ENCODE measurements at places on chromosomes 11 and 22. TPM values are rescaled to one million over a fixed set of nuclear protein-coding genes. Genes with fewer than 3 reads are reported as not detected.
A peak's percentile ranks its signal among the peaks of the same experiment; 100 is the strongest.

The USH1C gene
- polyA plus RNA-seq: not detected

The SERPING1 gene
- polyA plus RNA-seq: 80.7 TPM

- no peak for DNase-seq
Measured at GRCh38 chr11:75454987-75455386, 22.0 kb upstream of the KLHL35 start.

DNA sequence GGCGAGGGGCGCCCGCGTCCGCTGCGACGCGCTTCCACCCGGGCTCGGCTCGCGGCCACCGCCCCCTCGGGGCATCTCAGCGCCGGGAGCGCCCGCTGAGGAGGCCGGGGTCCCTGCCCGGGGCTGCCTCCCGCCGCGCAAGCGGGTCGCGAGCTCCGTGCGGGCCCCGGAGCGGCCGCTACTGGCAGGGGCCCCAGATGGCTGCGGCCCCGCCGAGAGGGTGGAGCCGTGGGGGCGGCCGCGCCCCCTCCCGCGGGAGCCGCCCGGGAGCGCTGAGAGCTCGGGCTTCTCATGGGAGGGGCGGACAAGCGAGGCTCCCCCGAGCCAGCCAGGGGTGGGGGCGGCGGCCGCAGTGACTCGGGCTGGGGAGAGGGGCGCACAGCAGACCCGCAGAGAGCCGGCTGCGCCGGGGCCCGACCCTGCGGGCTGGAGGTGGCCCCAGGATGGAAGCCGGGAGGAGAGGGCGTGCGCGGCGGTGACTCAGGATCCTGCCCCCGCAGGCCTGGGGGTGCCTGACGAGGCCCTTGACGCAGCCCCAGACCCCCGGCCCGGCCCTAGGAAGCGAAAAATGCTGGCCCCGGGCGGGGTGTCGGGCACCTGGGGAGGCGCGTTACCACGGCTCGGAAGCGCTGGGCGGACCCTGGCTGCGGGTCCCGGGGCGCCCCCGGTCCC is 603 bp upstream of the ZFTA start:
- peak; percentile 51 for DNase-seq

The NAALAD2 gene
- 8.3 TPM for polyA plus RNA-seq

DNA sequence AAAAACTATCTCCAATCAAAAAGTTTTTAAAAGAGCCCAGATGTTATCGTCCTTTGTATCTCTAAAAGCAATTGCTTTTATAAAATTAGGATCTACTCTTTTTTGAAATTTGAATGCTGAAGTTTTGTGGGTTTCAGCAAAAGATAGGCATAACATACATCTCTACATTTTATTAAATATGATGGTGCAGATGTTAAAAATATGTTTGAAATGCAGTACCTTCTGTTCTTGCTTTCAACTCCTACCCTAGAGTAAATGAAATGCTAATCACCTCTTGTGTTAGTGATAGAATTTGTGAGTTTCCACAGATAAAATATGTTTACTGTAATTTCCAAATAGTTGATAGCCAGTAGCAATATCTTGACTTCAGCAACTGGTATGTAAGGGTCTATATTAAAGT is 95.7 kb upstream of the VPREB1 start:
- DNase-seq: no peak

GRCh38 chr11:76803023-76803422 is 19.9 kb downstream of the TSKU start:
- DNase-seq: peak; percentile 82

The TIGD3 gene
- 0.88 TPM for polyA plus RNA-seq

The LBHD1 gene
- polyA plus RNA-seq: 10.1 TPM

- DNase-seq: no peak
Measured at GRCh38 chr22:19183216-19183615, 4.7 kb upstream of the SLC25A1 start.

GRCh38 chr11:85076535-85077330 is 550.4 kb downstream of the DLG2 start:
- no peak for DNase-seq

- DNase-seq: no peak
Measured at GRCh38 chr11:70805971-70806370, 407.6 kb downstream of the CTTN start.

The TSSK2 gene
- not detected for polyA plus RNA-seq

GRCh38 chr11:56848141-56848809 is 99.8 kb upstream of the OR9G4 start:
- DNase-seq: no peak

GRCh38 chr22:27919942-27920755 is 1.1 kb upstream of the PITPNB start:
- peak; percentile 78 for DNase-seq

- DNase-seq: no peak
Measured at GRCh38 chr11:123381149-123381548, 48.9 kb upstream of the GRAMD1B start.

- no peak for DNase-seq
Measured at GRCh38 chr11:9057888-9058287, 33.5 kb downstream of the SCUBE2 start.

All from cardiac muscle cell (in vitro differentiated cells and primary cell).